T-helper 17 cell (primary cell): ENCODE measurements at places on chromosomes 3 and 15. TPM values are rescaled to one million over a fixed set of nuclear protein-coding genes. Genes with fewer than 3 reads are reported as not detected.

Gene GOLGA6B
- 0.18 TPM for total RNA-seq

Gene CFAP20DC
- total RNA-seq: 0.47 TPM

Gene IQCF5
- total RNA-seq: not detected

Gene PLA2G4E
- total RNA-seq: not detected

Gene SLC24A5
- total RNA-seq: not detected

Gene TWF2
- 48.2 TPM for total RNA-seq

Gene HIGD1A
- total RNA-seq: 29.2 TPM

Gene CPA3
- not detected for total RNA-seq

Gene LRRC2
- total RNA-seq: 0.42 TPM

GRCh38 chr15:57735431-57735830 lies 28.9 kb downstream of the POLR2M start:
- no peak for DNase-seq

DNA sequence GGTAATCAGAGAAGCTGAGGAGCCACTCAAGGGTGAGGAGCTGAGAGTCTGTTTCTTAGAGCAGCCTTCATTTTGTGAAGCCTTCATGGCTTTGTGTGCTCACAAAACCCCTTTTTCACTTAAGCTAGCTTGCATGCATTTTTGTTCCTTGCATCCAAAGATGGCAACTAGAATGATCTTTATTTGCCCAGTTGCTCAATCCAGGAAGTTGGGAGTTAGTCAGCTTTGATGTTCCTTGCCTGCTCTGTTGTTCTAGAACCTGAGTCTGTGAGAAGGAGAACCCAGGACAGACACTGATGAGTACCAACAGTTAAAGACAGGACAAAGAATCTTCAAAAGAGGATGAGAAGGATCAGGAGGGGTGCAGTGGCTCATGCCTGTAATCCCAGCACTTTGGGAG lies 81.8 kb downstream of the IL20RB start:
- DNase-seq: no peak

GRCh38 chr15:97960364-97961066 lies at the start of gene ARRDC4:
Gene ARRDC4 (plus strand): TSS chr15:97960703. CDS start chr15:97960862, 159 bp downstream.
- DNase-seq: peak; percentile 60

DNA sequence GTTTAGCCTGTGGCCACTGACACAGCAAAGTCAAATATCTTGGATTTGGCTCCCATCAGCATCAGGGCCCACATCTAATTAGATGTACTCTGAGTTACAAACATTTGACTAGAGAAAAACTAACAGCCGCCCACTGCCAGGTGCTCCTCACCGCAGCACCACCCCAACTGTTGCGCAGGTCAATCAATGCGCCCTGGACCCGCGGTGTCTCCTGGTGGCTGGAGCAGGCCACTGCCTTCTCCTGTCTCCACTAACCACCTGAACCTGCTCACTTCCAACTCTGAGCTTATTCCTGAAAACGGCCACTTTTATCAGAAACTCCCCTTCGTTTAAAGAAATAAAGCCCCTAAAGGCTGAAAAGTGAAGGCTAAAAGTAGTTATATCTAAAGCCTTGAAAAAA lies 4.3 kb downstream of the RIOX2 start:
- DNase-seq: no peak

DNA sequence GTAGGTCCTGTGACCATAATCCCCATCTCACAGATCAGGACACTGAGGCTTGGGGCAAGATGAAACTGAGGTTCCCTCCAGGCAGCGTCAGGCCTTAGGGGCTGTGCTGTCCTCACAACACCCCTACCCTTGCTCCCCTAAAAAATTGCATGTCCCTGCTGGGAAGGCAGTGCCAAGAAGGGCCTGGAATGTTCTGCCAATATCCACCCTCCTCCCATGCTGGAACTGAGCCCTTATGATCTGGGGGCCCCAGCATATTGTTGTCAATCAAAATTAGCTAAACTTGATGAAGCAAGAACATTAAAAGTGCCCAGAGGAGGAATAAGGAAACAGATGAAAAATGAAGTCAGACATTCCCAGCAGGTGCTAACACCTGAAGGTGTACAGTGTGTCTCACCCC lies 13.4 kb upstream of the RTP3 start:
- no peak for DNase-seq

- no peak for DNase-seq
Observed at GRCh38 chr15:70967646-70968045, 75.0 kb downstream of the LRRC49 start.

- DNase-seq: no peak
Observed at GRCh38 chr3:40088527-40089170, 220.9 kb upstream of the EIF1B start.

- no peak for DNase-seq
Observed at GRCh38 chr15:39270221-39270855, 310.5 kb upstream of the THBS1 start.

DNA sequence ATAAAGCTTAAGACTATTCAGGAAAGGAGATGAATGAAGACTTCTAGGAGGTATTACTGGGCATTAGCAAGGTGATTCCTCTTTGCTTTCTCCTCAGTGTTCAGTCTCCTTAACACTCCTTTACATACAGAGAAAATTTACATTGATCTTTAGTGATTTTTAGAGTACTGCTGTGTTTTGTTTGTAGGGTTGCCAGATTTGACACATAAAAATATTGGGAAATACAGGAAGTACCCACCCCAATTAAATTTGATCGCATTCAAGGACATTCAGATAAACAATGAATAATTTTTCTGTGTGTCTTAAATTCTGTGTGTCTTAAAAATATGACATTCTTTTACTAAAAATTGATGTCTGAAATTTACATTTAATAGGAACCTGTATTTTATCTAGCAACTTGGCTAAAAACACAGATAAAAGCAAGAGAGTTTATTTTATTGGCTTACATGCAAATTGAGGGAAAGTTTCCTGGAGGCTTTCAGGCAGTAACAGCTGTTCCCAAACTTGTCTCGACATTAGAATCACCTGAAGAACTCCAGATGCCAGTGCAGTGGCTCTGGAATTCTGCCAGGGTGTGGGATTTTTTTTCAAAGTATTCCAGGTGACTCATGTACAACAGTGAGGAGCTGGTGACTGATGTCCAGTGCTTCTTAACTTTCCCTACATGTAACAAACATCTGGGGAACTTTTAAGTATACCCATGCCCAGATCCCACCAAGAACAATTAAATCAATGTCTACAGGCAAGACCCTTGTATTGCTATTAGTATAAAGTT lies 23.4 kb upstream of the PLOD2 start:
- no peak for DNase-seq
